AG09309 (cell line): ENCODE measurements at places on chromosomes 6 and 20.

DNA sequence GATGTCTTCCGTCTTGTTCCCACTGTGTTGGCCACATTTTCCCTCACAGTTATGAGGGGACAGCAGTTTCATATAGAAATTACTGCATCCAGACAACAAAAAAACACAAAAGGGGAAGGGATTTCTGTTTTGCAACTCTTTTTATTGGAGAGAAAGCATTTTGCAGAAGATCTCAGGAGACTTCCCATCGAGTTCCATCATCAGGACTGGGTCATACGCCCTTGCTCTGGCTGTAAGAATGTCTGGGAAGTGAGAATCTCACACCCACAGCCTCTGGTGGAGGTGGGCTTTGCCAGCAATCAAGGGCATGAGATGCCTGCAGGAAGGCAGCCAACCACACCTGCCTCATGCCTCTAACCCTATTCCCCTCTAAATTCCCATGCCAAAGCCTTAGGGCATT, 5.8 kb upstream of the IGF2R start:
- DNase-seq = no peak

GRCh38 chr20:44533928-44534327, 12.1 kb upstream of the SERINC3 start:
- no peak for DNase-seq

DNA sequence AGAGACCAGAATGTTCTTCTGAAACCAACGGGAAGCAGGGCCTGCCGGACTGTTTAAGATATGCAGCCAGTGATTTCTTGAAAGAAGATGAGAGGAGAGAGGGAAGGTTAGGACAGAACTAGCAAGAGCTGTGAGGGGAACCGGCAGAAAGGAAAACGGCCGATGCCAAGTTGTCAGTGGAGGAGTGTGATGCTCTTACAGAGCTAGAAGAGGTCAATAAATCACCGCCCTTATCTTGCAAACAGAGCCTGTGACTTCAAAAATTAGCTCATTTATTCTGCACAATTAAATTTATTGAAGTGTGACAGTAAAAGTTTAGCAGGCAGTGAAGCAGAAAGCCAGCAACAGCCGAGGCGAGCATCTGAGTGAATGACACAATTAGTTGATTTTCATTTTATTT, 509.5 kb upstream of the ID4 start:
- no peak for DNase-seq

DNA sequence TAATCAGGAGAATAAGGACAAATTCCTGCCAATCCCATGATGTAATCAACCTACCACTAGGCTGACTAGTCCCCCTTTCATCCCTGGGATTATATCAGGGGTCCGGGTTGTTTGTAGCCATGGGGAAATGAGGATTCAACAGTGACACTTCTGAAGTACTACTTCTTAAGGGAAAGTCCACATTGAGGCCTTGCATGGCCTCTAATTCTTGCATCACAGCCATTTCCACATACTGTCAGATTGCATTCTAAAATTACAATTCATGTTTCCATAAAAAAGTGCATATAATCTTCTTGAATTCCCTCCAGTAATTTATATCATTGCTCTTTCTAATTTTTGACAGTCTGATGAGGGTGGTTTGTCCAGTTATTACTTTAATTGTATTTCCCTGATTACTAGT, 184.2 kb downstream of the PHF3 start:
- DNase-seq = no peak

GRCh38 chr20:23242556-23243180, 107.9 kb upstream of the NXT1 start:
- no peak for DNase-seq

DNA sequence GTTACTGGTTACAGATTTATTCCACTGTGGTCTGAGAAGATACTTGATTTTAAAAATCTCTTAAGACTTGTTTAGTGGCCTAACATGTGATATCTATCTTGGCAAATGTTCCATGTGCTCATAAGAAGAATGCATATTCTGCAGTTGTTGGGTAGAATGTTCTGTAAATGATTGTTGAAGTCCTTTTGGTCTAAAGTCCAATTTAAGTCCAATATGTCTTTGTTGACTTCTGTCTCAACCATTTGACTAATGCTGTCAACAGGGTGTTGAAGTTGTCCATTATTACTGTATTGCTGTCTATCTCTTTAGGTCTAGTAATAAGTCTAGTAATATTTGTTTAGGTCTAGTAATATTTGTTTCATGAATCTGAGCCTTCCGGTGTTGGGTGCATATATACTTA, 387.8 kb upstream of the RUNX2 start:
- no peak for DNase-seq
